Activated effector memory CD4-positive, alpha-beta T cell treated with Interleukin-2 at 50 U/mL for 16 hours (primary cell): ENCODE measurements at places on chromosomes 6 and 20.

DNA sequence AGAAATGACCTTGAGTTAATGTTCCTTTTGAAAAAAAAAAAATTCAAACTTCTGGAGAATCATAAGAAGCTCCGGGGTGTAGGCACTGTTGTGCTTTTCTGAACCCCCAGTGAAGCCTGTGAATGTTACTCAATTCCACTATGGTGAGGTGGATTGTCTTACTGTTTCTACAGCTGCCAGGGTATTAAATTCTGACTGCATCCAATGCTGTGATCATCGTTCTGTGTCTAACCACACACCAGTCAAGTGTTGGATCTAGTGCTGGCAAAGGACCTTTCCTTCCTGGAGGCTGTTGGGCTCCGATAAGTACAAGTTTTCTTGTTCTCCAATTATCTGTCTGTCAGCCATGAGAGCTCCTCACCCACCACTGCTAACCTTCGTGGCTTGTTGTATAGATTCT lies 162.0 kb upstream of the EPHA7 start:
- no peak for DNase-seq

- no peak for DNase-seq
Measured at GRCh38 chr6:87473419-87473903, 687 bp downstream of the SLC35A1 start.

DNA sequence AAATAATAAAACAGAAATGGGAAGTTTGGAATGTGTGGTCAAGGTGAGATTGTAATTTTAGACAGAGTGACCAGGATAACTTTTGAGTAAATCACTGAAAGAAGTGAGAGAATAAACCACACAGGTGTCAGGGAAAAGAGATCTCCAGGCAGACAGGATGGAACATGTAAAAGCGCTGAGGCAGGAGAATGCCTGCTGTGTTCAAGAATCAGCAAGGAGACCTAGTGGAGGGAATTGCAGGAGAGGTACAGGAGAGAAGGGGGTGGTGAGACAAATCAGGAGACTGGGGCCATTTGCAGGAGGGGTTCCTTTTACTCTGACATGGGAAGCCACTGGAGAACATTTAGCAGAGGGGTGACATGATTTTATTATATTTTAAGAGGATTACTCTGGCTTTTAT lies 456.7 kb downstream of the NKAIN2 start:
- no peak for DNase-seq

DNA sequence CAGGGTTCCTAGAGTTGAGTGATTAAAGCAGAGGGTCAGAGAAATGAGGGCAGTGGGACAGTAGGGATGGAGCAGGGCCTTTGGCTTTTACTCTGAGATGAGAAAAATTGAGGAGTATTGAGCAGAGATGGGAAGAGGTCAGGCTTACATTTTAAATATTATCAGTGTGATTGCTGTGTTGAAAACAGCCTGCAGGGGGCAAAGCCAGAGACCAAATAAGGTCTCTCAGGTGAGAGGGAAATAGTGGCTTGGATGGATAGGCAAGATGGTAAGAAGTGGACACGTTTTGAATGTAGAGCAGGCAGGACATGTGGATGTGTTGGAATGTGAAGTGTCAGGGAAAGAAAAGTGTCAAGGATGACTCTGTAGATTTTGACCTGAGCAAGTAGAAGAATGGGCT lies 105.0 kb upstream of the MAP3K7 start:
- no peak for DNase-seq

DNA sequence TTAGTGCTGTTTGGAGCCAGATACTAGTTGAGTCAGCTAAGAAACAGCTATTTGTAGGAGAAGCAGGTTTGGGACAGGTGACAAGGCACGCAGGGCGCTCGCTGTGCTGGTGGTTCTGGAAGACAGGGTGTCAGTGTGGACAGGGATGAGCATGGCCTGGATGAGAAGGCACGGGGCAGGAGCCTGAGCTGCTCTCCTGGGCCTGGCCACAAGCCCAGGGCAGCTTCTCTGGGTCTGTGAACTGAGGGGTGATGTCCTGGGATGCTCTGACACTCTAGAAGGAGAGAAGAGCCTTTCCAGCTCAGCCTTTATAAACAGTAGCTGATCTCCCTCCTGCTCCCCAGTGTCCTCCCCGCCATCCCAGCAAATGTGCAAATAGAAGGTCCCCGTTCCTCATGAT lies 37.9 kb downstream of the PLG start:
- DNase-seq = no peak

DNA sequence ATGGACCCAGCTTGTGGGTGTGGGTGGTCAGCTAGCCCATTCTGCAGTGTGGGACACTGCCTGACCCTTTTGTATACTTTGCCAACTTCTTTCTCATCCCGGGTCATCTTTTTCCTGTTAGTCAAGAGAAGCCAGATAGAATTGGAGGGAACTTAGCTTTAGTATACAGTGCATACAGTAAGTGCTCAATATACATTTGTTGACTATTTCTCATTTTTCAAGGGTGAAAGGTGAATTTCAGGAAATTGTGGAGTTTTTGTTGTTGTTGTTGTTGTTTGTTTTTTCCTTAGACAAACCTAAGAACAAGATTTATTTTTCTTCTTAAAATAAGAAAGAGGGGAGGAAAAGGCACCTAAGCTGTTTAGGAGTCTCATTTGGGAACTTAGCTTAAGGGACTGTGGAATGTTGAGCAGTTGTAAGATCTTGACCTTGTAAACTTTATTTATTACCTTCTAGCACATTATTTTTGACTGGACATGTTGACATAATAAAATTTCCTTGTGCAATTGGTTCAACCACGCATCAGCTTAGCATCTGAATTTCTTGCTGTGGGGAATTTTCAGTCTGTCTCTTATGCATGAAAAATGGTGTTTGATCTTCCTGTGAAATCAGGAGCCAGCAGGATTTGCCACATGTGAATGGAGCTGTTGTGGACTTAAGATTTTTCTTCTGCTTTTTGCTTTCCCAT lies 113.6 kb downstream of the ARID1B start:
- DNase-seq = no peak

- DNase-seq = no peak
Measured at GRCh38 chr20:2838170-2838797, 2.2 kb downstream of the PCED1A start.

GRCh38 chr6:56853541-56853940 lies 101.4 kb upstream of the BEND6 start:
- no peak for DNase-seq

- DNase-seq = no peak
Measured at GRCh38 chr6:98836025-98836961, 1.9 kb downstream of the POU3F2 start.

- no peak for DNase-seq
Measured at GRCh38 chr6:90068264-90068663, 174.0 kb downstream of the GJA10 start.

- DNase-seq = no peak
Measured at GRCh38 chr6:31243508-31243907, 28.4 kb downstream of the HLA-C start.
